ENCODE measurements at places on chromosomes 1 and 21.

DNA sequence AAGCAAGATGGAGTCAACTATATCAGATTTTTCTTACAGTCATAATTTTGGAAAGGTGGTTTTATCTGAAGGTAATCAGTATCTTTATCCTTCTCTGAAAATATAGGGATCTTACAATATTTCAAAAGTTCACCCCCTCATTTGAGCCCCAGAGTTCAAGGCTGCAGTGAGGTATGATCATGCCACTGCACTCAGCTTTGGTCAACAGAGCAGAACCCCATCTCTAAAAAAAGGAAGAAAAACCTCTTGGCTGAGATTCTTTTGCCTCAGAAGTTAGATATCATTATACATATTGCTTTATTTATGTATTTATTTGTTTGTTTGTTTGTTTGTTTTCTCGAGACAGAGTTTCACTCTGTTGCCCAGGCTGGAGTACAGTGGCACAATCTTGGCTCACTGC lies 11.5 kb upstream of the RBBP5 start:
- no peak for DNase-seq

GRCh38 chr1:199821029-199821779 lies 206.3 kb upstream of the NR5A2 start:
- no peak for DNase-seq

DNA sequence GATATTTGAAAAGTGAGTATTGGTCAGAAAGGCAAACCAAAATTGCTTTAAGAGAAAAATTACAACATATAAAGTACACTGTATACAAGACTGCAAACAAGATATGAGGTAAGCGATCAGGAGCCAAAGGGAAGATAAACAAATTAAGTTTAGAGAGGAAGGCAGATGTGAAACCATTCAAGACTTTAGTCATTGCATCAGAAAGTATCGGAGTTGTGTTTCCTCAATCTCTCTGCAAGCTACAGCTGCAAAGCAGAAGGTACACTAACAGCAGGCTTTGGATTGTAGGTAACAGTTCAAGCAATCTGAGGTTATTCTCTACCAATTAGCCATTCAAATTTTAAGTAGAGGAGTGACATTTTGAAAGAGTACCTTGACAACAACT lies 21.3 kb upstream of the TLCD4 start:
- DNase-seq = no peak

DNA sequence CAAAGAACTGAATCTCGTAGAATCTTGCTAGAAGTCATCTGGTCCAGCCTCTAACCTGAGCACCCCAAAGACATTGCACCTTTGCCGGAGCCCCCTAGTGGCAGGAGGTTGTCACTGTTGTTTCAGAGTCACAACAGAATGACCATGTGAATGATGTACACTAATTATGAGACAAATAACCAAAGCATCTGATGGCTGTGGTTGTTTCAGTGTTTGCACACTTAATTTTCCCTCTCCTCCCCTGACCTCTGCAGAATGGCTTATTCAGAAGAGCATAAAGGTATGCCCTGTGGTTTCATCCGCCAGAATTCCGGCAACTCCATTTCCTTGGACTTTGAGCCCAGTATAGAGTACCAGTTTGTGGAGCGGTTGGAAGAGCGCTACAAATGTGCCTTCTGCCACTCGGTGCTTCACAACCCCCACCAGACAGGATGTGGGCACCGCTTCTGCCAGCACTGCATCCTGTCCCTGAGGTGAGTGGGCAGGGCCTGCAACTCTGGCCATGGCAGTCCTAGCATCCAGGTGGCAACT lies 26.4 kb downstream of the TRAF5 start:
- DNase-seq = no peak

DNA sequence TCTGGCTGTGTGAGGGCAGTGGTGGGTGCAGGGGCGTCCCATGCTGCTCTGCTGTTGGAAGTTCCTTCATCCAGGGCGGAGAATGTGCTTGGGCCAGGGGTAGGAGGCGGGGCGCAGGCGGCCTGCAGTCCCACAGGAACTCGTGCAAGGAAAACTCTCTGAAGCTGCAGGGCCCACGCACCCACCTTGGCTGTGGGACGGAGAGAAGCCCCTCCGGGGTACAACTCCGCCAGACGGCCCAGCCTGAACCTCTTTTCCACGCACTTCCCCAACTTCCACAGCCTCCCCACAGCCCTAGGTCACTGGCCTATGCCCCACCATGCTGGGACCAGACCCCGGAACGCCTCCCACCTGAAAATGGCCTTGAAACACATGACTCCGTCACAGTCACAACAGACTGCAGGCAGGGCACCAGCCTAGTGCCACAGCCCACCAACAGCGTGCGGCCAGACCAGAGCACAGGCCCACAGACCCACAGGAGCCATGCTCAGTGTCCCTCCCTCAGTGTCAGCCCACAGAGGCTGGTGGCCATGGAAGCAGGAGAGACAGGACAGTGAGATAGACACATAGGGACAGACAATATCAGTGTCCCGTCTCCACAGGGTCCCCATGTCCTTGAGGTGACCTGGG lies 47.8 kb downstream of the WNT9A start:
- DNase-seq = no peak

- DNase-seq = no peak
These were observed 33.1 kb upstream of the ETS2 start for GRCh38 chr21:38772646-38773045.

DNA sequence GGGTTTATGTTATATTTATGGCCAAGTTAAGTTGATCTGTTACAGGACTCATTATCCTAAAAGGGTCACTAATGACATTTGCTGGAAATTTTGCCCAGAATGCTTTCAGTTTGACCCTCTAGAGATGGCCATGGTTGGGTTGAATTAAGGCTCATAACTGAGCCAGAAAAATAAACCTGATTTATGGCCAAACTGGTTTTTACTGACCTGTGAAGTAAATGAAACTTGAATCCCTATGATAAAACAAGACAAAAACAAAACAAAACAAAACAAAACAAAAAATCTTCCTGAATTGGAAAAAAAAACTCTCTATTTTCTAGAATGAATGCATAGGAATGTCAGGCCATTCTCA lies 72.5 kb upstream of the CLDN14 start:
- no peak for DNase-seq

- no peak for DNase-seq
These were observed 35.2 kb upstream of the MAB21L3 start for GRCh38 chr1:116075990-116076389.
